Bladder microvascular endothelial cell (primary cell): ENCODE measurements at places on chromosomes 1 and 21. TPM values are rescaled to one million over a fixed set of nuclear protein-coding genes. Genes with fewer than 3 reads are reported as not detected.

The PKP1 gene
- total RNA-seq: 0.16 and 1.3 TPM in 2 replicates

The RXFP4 gene
- total RNA-seq: 0.06 and 0.16 TPM in 2 replicates

The DMRTA2 gene
- 0.06 TPM in 1 of 2 replicates, not detected in the other for total RNA-seq

The MFAP2 gene
- total RNA-seq: 4.5 and 40.3 TPM in 2 replicates

The CD52 gene
- not detected in 2 replicates for total RNA-seq

The PLEKHN1 gene
- 0.16 and 0.31 TPM in 2 replicates for total RNA-seq

The C1QC gene
- not detected in 2 replicates for total RNA-seq

The PTPRF gene
- total RNA-seq: 58.9 and 785 TPM in 2 replicates

The DENND4B gene
- 9.1 and 25.8 TPM in 2 replicates for total RNA-seq

The IVL gene
- total RNA-seq: not detected in 2 replicates

The LCE1B gene
- total RNA-seq: not detected in 2 replicates

The AXDND1 gene
- total RNA-seq: 0.13 TPM in 1 of 2 replicates, not detected in the other

The FNDC10 gene
- 0.16 and 0.94 TPM in 2 replicates for total RNA-seq

The FMO1 gene
- total RNA-seq: not detected in 2 replicates

The FABP3 gene
- 0.57 and 5.5 TPM in 2 replicates for total RNA-seq

The TFF2 gene
- total RNA-seq: not detected in 2 replicates

The PTPN22 gene
- 0.49 and 0.63 TPM in 2 replicates for total RNA-seq
